Astrocyte (in vitro differentiated cells and primary cell): ENCODE measurements at places on chromosomes 2 and 18. TPM values are rescaled to one million over a fixed set of nuclear protein-coding genes. Genes with fewer than 3 reads are reported as not detected.
A peak's percentile ranks its signal among the peaks of the same experiment; 100 is the strongest.

- DNase-seq = no peak
- no peak overlapping the region for H3K4me3 ChIP-seq
- no peak overlapping the region for H3K27ac ChIP-seq
- peaks cover 6% of the 10 kb centered on the region for H3K4me1 ChIP-seq
- no peaks in the 10 kb centered on the region for H3K36me3 ChIP-seq
Observed at GRCh38 chr2:98761267-98761781, 30.4 kb upstream of the MGAT4A start.

- H3K27ac ChIP-seq = no peak overlapping the region
- H3K4me3 ChIP-seq = peak overlapping the region; percentile 57
- DNase-seq = no peak
- peaks cover 3% of the 10 kb centered on the region for H3K27me3 ChIP-seq
Observed at GRCh38 chr2:73986085-73986681, 1.5 kb downstream of the TET3 start.

GRCh38 chr2:138101718-138102117, 137.4 kb downstream of the HNMT start:
- DNase-seq = no peak
- H3K4me3 ChIP-seq = no peak overlapping the region
- H3K36me3 ChIP-seq = no peaks in the 10 kb centered on the region
- peaks cover 2% of the 10 kb centered on the region for H3K4me1 ChIP-seq

GRCh38 chr2:226531061-226531810, 268.4 kb downstream of the IRS1 start:
- no peak for DNase-seq
- H3K27me3 ChIP-seq = no peaks in the 10 kb centered on the region
- H3K27ac ChIP-seq = no peak overlapping the region

DNA sequence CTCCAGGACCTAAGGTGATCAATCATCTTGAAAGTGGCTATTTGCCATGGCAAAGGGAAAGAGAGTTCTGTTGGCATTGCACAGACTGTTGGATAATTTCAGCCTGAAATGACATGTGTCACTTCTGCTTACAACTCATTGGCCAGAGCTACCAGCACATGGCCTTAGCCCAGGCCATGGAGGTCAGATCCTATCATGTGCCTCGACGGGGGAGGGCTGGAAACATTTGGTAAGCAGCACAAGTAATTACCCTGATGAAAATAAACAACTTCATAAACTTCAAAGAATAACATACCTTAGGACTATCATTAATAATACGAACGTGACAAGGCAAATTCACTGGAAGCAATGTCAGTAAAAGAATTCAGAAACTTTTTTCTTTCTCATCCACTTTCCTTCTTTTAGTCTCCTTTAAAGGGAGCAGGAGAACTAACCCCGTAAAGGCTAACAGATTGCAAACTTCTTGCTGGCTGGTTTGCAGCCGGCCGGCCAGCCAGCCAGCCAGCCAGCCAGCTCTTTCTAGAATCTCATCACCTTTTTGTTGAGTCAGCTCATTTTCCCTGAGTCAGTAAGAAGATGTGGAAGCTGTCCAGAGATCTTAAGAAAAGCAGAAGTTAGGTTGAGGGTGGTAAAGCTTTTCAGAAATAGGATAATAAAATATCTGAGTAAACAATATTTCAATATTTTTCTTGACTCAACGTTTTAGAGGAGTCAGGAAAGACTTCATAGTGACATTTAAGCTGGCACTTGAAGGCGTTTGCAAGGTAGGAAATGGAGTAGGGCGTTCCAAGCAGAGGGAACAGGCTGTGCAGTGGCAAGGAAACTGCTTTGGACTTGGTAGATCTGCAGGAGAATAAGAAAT, 31.9 kb downstream of the CNRIP1 start:
- no peaks in the 10 kb centered on the region for H3K27me3 ChIP-seq
- H3K4me1 ChIP-seq = no peaks in the 10 kb centered on the region
- no peaks in the 10 kb centered on the region for H3K36me3 ChIP-seq
- DNase-seq = peak; percentile 33
- H3K4me3 ChIP-seq = no peak overlapping the region

DNA sequence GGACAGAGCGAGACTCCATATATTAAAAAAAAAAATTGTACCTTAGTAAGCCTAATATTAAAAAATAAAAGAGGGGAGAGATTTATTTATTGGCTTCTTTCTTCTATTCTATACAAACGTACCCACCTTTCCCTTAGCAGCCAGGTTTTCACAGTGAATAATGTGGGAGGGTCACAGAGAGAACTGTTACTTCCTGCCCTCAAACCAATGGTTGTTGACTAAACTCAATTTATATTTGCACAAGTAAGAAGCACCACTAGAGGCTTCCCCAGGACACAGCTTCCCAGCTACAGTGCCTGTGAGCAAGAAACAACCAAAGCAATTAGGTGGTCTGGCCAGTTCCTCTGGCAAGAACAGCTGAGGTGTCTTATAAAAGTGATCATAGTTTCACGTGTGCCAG, 28.9 kb upstream of the GALR1 start:
- H3K4me3 ChIP-seq = no peak overlapping the region
- no peak overlapping the region for H3K27ac ChIP-seq
- peaks cover 2% of the 10 kb centered on the region for H3K27me3 ChIP-seq
- DNase-seq = no peak
- H3K4me1 ChIP-seq = no peaks in the 10 kb centered on the region

- peak; percentile 97 for DNase-seq
- peak overlapping the region; percentile 9 for H3K27ac ChIP-seq
- H3K36me3 ChIP-seq = no peaks in the 10 kb centered on the region
Observed at GRCh38 chr18:56257205-56257604, 381.2 kb downstream of the TXNL1 start.

Gene SLC11A1
- total RNA-seq = not detected in 2 replicates
